ENCODE measurements at places on chromosomes 16 and 17.
A peak's percentile ranks its signal among the peaks of the same experiment; 100 is the strongest.

DNA sequence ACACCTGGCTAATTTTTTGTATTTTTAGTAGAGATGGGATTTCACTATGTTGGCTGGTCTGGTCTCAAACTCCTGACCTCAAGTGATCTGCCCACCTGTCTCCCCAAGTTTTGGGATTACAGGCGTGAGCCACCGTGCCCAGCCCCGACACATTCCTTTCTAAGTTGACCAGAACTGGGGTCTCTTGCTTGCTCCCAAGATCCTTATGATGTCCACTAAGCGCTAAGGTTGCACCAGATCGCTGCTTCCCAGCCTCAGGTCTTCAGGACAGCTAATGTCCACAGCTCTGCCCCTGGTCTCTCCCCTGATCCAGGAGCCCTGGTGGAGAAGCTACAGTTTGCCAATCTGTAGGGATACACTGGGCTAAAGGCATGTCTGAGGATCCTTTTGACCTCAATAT lies 29.5 kb downstream of the NSMCE1 start:
- no peak for DNase-seq

- DNase-seq, result peak; percentile 54
These were observed 29.7 kb upstream of the NGFR start for GRCh38 chr17:49465331-49465903.

- no peak for DNase-seq
These were observed 7.6 kb upstream of the ALOX15B start for GRCh38 chr17:8031261-8031661.

- peak; percentile 89 for DNase-seq
These were observed 11.3 kb upstream of the MLLT6 start for GRCh38 chr17:38693700-38694329.

GRCh38 chr16:13994239-13995106 lies 74.5 kb downstream of the ERCC4 start:
- DNase-seq, result no peak

DNA sequence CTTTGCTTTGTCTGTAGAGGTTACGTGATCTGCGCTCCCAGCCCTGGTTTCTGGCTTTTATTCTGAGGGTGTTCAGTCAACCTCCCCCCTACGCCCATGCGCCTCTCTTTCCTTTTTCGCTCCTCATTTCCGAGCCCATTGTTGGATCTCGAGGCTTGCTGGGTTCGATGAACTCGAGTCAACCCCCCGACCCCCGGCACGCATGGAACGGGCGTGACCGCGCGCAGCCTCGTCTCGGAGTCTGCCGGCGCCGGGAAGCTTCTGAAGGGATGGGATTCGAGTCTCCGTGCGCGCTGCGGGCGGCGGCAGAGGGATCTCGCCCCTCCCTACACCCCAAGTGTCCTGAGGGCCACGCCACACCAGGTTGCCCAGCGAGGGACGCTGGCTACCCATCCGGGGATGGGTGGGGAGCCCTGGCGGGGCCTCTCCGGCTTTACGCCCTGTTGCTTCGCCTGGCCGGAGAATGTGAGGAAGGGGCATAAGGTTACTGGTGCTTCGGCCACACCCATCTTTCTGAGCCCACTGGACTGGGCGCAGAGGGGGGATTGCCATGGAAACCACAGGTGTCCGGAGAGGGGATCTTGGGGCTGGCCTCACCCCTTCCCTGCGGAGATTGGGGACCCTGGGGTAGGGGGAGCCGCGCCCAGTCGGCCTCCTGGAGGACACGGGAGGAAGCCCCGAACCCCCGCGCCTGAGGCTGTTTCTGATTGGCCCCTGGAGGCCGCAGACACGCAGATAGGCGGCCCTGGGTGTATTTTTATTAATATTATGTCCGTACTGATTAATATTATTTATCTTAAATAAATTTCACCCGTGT lies 1.8 kb downstream of the MAPT start:
- DNase-seq, result no peak

- no peak for DNase-seq
These were observed 51.4 kb upstream of the TMEM132E start for GRCh38 chr17:34527908-34528470.

GRCh38 chr16:4618645-4619418 lies 4.1 kb upstream of the UBALD1 start:
- no peak for DNase-seq

DNA sequence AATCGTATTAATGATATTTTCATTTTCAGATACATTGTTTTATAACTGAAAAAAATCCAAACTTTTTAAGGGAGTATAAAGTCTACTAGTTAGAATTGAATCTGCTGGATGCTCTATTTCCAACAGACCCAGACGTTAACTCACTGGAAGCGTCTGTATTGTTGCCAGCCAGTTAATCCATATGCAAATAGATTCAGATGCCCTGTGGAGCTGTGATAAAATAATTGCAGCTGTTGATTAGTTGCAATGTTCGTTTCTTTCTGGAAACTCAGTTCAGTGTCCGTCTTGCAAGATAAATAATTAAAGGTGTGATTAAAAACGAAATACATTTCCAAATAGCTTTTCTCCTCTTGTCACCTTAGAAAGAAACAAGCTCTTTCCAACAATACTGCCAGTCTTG lies 5.1 kb upstream of the GNA13 start:
- DNase-seq, result no peak

- peak; percentile 44 for DNase-seq
These were observed 254.5 kb upstream of the CACNG5 start for GRCh38 chr17:66580184-66580955.
